Stimulated activated CD8-positive, alpha-beta memory T cell treated with anti-CD3 and anti-CD28 coated beads, Interleukin-15, amount 100 ng/mL, for 4 hours (primary cell): ENCODE measurements at places on chromosomes 7 and 10.

GRCh38 chr10:103717341-103718246 is 137.8 kb downstream of the SH3PXD2A start:
- no peak for DNase-seq

GRCh38 chr10:127977357-127978009 is 70.6 kb downstream of the PTPRE start:
- no peak for DNase-seq

DNA sequence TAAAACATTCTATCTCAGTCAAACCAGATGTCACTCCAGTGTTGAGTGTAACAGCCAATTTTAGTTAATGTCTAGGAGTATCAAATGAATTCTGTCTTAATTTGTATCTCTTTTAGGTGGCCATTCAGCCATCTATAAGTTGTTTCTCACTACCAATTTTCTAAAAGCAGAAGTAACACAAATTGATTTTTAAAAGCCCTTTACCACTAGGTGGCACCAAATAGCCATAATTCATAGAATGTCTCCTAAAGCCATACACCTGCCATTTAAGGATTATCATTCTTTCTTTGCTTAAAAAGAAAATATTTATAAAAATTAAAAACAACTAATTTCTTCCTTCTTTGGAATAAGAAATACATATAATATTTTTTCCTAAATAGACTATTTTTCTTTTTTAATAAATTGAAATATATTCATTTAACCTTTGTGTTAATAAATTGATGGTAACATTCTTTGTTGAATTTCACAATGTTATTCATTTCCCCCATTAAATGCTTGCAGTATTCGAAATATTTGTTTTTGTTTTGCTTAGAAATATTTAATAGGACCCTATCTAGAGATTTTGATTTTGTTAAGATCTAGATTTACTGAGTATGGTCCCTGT is 107.8 kb upstream of the PPP1R3A start:
- no peak for DNase-seq

- no peak for DNase-seq
Observed at GRCh38 chr7:50591480-50592438, 26.6 kb upstream of the DDC start.

GRCh38 chr10:43221419-43222209 is 45.3 kb downstream of the RASGEF1A start:
- DNase-seq: no peak

GRCh38 chr7:19114551-19114855 is 2.9 kb downstream of the TWIST1 start:
- no peak for DNase-seq
